ENCODE measurements at places on chromosomes 7 and 10. TPM values are rescaled to one million over a fixed set of nuclear protein-coding genes. Genes with fewer than 3 reads are reported as not detected.
A peak's percentile ranks its signal among the peaks of the same experiment; 100 is the strongest.

The EPDR1 gene
- total RNA-seq, result 2.2 TPM

The STEAP4 gene
- total RNA-seq, result 19.3 TPM

The CPXM2 gene
- total RNA-seq, result 3.3 TPM

The ZNF853 gene
- total RNA-seq, result 4.6 TPM

The CALHM3 gene
- total RNA-seq, result not detected

The NKX1-2 gene
- total RNA-seq, result 3.3 TPM

The ITIH5 gene
- total RNA-seq, result 3.8 TPM

The COBL gene
- 156 TPM for total RNA-seq

The HECW1 gene
- total RNA-seq, result 0.17 TPM

The CAMK2B gene
- total RNA-seq, result 0.98 TPM

The JAKMIP3 gene
- 0.39 TPM for total RNA-seq

- H3K4me1 ChIP-seq, result peaks cover 56% of the 10 kb centered on the region
- H3K27ac ChIP-seq, result no peak overlapping the region
- peaks cover 13% of the 10 kb centered on the region for H3K36me3 ChIP-seq
- DNase-seq, result no peak
- H3K27me3 ChIP-seq, result no peaks in the 10 kb centered on the region
- peak overlapping the region; percentile 75 for H3K4me3 ChIP-seq
Measured at GRCh38 chr10:119893845-119894427, 1.4 kb downstream of the SEC23IP start.

DNA sequence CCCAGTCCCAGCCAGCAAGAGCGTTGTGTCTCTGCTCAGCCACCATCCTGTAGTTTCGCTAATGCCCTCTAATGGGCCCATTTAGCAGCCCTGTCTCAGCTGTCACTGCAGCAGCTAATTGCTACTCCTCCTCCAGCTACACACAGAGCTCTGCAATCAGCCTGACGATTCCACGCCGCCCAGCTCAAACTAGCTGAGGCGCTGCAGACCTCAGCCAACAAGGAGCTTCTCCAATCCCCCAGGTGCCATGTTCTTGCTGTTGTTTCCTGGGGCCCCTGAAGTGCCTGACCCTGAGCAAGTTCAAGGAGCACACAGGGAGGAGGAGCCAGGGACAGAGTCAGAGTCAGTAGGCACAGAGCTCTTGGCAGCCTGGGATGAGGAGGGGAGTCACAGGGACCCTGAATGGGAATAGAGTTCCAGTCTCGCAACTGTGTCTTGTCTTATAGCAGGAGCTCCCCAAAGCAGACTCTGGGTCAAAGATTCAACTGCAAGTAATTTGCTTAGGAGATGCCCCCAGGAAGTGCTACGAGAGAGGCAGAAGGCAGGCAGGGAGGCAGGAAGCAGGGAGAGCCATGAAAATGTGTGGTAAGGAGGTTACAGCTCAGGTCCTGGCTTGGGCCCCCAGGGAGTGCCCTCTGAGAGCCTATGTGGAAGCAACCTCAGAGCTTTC lies 135.8 kb upstream of the UNC5B start:
- no peak overlapping the region for H3K27ac ChIP-seq
- H3K36me3 ChIP-seq, result no peaks in the 10 kb centered on the region
- H3K4me1 ChIP-seq, result peaks cover 16% of the 10 kb centered on the region
- H3K27me3 ChIP-seq, result no peaks in the 10 kb centered on the region
- no peak overlapping the region for H3K4me3 ChIP-seq

DNA sequence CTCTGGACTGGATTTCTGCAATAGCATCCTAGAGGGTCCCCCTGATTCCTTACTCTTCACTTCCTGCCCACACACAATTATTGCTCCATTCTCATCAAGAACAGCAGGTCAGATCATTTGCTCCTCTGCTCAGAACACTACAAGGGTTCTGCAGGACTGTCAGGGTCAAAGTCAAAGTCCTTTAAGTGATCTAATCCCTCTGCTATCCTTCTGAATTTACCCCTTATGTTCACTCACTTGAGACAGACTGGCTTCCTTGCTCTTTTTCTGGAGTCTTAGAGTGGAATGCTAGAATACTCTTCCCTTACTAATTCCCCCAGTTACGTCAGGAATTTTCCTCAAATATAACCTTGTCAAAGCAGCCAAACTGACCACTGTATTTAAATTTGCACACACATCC lies 7.5 kb upstream of the POT1 start:
- H3K4me1 ChIP-seq, result no peaks in the 10 kb centered on the region
- H3K27ac ChIP-seq, result no peak overlapping the region

DNA sequence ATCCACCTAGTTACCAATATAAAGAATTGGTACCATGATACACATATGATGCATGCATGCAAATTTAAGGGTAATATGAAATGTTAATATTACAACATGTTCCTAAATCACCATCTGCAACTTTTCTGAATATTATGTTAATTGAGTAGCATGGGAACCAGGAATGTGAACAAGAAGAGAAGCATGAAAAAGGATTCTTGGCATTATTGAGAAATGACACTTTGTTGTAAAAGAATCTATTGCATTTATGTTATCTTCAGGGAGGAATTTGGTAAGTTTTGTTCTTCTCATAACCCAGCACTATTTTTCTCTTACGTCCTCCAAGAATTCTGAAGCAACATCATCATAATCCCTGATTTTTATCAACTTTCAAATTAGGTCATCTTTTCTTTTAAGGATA lies 159.9 kb upstream of the SLC25A13 start:
- no peak for DNase-seq
- no peaks in the 10 kb centered on the region for H3K27me3 ChIP-seq
- H3K4me1 ChIP-seq, result peaks cover 8% of the 10 kb centered on the region
- no peaks in the 10 kb centered on the region for H3K36me3 ChIP-seq

DNA sequence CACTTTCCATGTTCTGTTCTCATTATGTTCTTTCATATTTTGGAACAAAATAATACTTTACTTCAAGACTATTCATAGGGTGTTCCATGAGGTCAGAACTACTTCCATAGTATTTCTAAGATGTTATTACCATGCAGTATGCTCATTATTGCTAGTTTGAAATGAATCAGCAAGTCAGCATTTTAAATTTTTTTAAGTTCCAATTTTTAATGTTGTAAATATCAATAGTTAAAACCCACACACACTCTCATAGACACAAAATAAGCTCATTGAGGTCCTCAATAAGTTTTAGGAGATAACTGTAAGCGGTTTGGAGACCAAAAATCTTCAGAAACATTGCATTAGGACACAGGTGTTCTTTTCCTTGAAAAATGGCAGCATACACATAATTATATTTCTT lies 550.7 kb downstream of the AUTS2 start:
- H3K4me3 ChIP-seq, result no peak overlapping the region
- no peaks in the 10 kb centered on the region for H3K4me1 ChIP-seq

DNA sequence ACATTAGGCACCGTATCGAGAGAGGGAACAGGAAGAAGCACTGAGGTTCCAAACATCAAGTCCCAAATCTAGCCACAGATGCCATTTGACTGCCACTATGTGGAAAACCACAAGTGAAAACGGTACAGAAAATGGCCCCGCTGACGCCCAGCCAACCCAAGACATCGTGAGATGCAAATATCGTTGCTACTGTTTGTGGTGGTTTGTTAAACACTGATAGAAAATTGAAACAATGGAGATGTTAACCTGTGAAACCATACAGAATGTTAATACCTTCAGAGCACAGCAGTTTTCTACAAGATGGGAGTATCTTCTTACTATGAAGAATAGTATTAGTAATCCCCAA lies 152.4 kb upstream of the LRRTM3 start:
- no peak for DNase-seq
- H3K4me3 ChIP-seq, result no peak overlapping the region
- H3K36me3 ChIP-seq, result no peaks in the 10 kb centered on the region
- no peaks in the 10 kb centered on the region for H3K27me3 ChIP-seq
- H3K4me1 ChIP-seq, result no peaks in the 10 kb centered on the region

- no peak overlapping the region for H3K4me3 ChIP-seq
- no peaks in the 10 kb centered on the region for H3K4me1 ChIP-seq
- H3K36me3 ChIP-seq, result no peaks in the 10 kb centered on the region
- no peaks in the 10 kb centered on the region for H3K27me3 ChIP-seq
Measured at GRCh38 chr10:74743401-74743800, 83.0 kb upstream of the KAT6B start.

DNA sequence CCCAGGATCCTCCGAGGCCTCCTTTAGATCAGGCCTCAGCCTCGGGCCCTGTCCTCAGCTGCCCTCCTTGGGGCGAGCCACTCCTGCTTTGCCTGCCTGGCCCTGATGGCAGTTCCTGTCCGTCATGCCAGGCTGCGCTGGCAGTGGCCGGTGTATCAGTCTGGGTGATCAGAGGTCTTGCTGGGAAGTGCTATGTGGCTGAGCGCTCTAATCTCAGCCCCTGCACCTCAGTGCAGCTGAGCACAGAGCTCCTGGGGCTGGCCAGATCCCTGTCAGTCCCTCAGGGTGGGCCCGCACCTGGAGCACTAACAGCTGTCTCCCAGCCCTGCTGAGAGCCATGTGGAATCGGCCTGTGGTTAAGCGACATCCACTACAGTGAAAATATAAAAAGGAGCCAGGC lies 14.8 kb upstream of the CFAP46 start:
- no peak for DNase-seq
- H3K4me1 ChIP-seq, result peaks cover 13% of the 10 kb centered on the region
- H3K4me3 ChIP-seq, result no peak overlapping the region
- no peak overlapping the region for H3K27ac ChIP-seq
- no peaks in the 10 kb centered on the region for H3K36me3 ChIP-seq
- peaks cover 45% of the 10 kb centered on the region for H3K27me3 ChIP-seq

DNA sequence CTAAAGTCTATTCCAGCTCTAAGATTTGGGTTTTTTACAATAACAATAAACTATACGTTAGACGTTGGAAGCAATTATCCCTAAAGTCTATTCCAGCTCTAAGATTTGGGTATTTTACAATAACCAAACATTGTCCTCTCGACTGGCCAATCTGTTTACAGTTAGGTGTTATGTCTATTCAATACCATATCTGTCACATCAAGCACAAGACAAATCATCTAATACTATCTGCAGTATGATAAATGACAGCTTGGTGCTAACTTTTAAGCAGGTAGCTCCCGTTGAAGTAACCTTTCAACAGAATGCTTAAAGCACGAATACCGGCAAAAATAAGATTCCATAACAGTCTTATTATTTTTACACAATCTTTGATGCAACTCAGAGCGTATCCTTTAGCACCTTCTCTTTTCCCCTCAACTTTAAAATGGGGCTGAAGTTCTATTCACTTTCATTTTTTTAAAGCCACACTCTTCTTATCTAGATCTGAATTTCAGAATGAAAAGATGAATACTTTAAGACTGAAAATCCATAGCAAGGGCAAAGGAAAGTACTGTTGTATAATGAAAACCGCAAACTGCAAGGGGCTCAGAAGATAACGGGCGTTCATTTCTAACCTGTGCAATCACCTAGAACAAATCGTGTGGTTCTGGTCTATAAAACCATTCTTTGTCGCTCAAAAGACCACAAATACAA lies 925 bp downstream of the H2AZ2 start:
- H3K4me1 ChIP-seq, result peaks cover 30% of the 10 kb centered on the region
- H3K27me3 ChIP-seq, result no peaks in the 10 kb centered on the region
- H3K27ac ChIP-seq, result peak overlapping the region; percentile 96
- H3K4me3 ChIP-seq, result peak overlapping the region; percentile 79
- DNase-seq, result no peak

- DNase-seq, result no peak
- no peaks in the 10 kb centered on the region for H3K36me3 ChIP-seq
- H3K27ac ChIP-seq, result no peak overlapping the region
- no peaks in the 10 kb centered on the region for H3K4me1 ChIP-seq
Measured at GRCh38 chr7:41256186-41256945, 446.5 kb downstream of the INHBA start.

DNA sequence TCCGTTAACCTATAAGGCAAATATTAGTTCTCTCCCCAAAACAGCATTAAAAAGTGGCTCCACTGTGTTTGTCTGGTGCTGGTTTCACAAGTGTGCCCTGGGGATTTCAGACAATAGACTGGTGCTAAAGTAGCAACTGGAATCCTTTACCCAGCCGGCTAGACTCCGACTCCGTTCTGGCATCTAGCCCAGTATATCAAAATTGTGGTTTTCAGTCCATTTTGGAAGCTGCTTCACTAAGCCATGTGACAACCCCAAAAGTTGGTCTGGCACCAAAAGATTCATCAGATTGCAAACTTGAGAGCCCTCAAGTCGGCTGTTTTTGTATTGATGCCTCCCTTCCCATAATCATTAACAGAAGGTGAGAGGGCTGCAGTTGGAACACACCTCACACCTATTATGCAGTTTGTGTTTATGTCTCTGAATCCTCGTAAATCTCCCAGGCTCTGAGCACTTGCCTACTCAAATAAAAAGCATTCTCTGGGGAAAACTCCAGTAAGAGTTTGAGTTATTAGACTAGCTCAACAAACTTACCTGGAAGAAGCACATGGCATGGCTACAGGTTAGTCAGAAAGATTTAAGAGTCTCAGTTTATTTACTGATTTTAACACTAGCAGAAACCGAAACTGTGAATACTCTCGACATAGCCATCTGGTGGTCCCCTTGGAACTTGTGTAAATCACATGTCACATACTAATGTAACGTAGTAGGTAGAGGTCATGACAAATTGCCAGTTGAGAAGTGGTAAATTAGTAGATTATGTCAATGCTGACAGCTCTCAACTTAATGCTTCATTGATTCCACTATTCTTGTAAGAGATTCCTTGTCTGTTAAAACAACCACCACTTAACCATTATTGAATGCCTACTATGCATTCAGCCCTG lies 14.8 kb upstream of the WNT16 start:
- no peaks in the 10 kb centered on the region for H3K36me3 ChIP-seq
- H3K27me3 ChIP-seq, result no peaks in the 10 kb centered on the region
- H3K4me3 ChIP-seq, result peak overlapping the region; percentile 22
- DNase-seq, result no peak
- H3K27ac ChIP-seq, result peak overlapping the region; percentile 34

- H3K4me1 ChIP-seq, result no peaks in the 10 kb centered on the region
- no peak for DNase-seq
- H3K27ac ChIP-seq, result no peak overlapping the region
- H3K36me3 ChIP-seq, result no peaks in the 10 kb centered on the region
- no peaks in the 10 kb centered on the region for H3K27me3 ChIP-seq
Measured at GRCh38 chr7:8109196-8110022, 140.8 kb downstream of the GLCCI1 start.

Data from suprapubic skin (tissue), 4 donors.